AG08396 (cell line): ENCODE measurements at places on chromosomes 13 and 19.

- peak; percentile 64 for DNase-seq
Measured at GRCh38 chr13:50357586-50358118, 342.4 kb downstream of the KCNRG start.

DNA sequence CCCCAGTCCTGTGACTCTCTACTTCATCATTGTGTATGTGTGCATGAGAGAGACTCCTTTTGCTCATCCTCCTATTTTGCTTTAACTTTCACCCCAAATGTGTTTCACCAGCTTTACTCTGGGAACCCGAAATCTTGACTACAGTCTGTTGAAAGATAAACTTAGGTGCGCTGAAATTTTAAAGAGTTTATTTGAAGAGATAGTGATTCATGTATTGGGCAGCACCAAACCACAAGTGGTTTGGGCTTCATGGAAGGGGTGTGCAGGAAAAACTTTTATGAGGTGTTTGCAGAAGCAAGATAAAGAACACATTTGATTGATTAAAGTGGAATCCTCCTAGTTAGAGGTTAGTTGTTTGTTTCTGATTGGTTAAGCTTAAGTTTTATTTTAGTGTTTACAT, 50.8 kb upstream of the RFC3 start:
- no peak for DNase-seq

GRCh38 chr13:44755872-44756271, 179.7 kb upstream of the TSC22D1 start:
- DNase-seq, result peak; percentile 30

GRCh38 chr19:47494729-47495128, 10.7 kb upstream of the KPTN start:
- no peak for DNase-seq

- no peak for DNase-seq
Measured at GRCh38 chr13:83731113-83731512, 151.2 kb downstream of the SLITRK1 start.

GRCh38 chr19:44588771-44589112, 24.6 kb upstream of the IGSF23 start:
- DNase-seq, result no peak

DNA sequence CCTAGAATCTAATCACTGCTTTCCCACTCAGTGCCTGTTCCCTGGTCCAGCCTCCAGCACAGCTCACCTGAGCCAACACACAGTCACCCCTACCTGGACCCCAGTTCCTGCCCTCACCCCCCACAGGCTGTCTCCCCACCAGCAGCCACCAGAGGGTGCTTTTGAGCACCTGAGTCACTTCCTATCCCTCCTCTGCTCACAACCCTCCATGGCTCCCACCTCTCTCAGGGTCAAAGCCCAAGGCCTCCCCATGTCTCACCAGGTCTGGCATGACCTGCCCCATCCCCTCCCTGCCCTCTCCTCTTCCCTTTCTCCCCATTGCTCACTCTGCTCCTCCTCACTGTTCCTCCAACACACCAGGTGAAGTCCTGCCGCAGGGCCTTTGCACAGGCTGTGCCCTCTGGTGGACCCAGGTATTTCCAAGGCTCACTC, 7.1 kb upstream of the DPP9 start:
- DNase-seq, result no peak

GRCh38 chr19:50797781-50798658, 7.8 kb downstream of the ACP4 start:
- no peak for DNase-seq

GRCh38 chr13:92573467-92574057, 653.0 kb upstream of the GPC6 start:
- DNase-seq, result no peak

- DNase-seq, result no peak
Measured at GRCh38 chr19:29559743-29560142, 33.9 kb downstream of the VSTM2B start.

DNA sequence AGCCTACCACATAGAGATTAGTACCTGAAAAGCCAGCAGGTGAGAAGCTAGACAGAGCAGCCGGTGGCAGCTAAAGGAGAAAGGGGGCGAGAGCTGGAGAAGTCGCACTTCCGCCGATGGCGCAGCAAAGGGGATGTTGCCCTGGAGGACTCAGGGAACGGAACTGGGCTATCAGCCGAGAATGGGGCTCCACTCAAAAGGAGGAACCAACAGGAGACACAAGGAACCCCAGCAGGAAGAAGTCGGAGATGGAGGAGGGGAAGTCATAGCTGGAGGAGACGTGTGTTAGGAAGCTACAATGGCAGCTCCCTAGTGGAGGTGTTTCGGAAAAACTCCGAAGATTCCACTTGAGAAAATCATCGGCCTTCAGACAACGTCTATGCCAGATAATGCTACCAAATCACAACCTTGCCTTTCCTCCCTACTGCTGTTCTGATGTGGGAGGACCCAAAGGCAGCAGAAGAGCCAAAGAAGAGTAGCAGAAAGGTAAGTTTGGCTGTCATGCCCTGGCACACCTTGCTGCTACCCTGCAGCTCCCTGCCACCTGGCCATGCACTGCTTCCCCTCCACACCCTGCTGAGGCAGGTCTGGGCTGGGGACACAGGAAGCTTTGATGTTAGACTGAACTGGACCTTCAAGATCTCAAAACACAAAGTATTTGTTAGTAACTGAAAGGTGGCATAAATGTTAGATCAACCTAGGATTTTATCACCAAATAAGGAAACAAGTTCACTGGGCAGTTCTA, 127.9 kb downstream of the DLEU7 start:
- DNase-seq, result no peak

- DNase-seq, result no peak
Measured at GRCh38 chr19:21133633-21134032, 8.2 kb upstream of the ZNF431 start.

GRCh38 chr13:97017322-97017721, 23.0 kb upstream of the OXGR1 start:
- DNase-seq, result no peak

DNA sequence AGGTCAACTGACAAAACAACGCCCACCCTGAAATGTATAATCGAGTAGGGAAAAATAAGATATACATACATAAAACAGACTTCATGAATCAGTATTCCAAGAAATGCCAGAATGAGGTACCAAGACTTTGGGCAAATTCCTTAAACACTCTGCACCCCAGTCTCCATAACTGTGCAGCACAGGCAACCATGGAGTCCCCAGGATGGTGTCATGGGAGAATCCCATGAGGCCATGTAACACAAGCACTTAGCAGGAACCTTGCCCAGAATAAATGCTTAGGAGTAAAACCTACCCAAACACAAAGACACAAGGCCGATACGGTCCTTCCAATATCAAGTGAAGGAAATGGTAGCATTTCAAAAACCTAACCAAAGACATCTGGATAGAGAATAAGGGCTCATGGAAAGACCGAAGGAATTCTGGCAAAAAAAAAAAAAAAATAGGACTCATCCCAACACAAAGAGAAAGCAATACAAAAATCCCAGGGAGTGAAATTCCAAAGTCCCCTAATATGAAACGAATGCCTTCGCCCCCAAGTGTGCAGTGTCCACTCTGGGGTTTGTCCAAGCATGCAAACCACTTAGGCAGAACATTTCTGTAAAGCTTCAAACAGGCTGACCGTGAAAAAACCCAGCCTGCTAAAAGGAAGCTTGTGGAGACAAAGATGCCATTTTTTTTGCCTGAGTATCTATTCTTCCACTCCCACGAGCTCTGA, 11.1 kb downstream of the ZC3H4 start:
- DNase-seq, result no peak

- DNase-seq, result no peak
Measured at GRCh38 chr13:78430166-78430791, 173.1 kb downstream of the POU4F1 start.

- no peak for DNase-seq
Measured at GRCh38 chr13:111372651-111373425, 52.4 kb downstream of the TEX29 start.

- no peak for DNase-seq
Measured at GRCh38 chr13:73778242-73778864, 355.9 kb downstream of the KLF12 start.

GRCh38 chr19:50489461-50490011, 12.9 kb upstream of the GARIN5A start:
- DNase-seq, result no peak

GRCh38 chr13:41188584-41188983, 5.8 kb downstream of the KBTBD7 start:
- DNase-seq, result no peak

DNA sequence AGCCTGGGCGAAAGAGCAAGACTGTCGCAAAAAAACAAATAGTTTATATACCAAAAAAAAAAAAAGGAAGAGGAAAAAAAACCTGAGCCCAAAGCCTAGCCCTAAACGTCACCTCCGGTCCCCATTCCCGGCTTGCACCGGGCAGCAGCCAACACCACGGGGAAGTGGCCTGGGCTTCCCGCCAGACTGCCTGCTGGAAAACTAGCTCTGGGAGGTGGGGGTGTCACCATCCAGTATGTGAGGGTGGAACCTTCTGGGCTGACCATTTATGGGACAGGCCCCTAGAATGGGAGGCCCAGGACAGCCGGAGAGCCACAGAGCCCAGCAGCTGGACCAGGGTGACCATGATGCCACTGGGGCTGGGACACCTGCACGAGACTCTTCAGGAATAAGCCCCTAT, 37.3 kb downstream of the IL12RB1 start:
- peak; percentile 55 for DNase-seq

GRCh38 chr13:46686171-46686570, 110.8 kb downstream of the ESD start:
- no peak for DNase-seq

DNA sequence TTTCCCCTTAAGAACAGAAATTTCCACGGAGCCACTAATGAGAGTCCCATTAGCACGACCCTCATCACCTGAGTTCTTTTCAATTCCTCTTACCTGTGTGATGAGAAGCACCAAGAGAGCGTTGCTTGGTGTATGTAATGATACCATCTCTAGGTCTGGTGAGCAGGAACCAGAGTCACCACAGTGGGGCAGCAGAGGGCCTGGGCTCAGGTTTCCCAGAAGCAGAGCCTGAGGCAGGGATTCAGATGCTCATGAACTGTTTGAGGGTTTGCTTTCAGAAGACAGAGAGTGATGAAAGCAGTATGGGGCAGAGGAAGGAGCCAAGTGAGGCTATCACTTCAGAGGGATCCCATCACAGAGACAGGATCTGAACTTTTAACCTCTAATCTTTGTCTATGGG, 3.1 kb upstream of the PTPRH start:
- DNase-seq, result no peak

- DNase-seq, result no peak
Measured at GRCh38 chr13:93147298-93147645, 79.3 kb upstream of the GPC6 start.

GRCh38 chr13:76647550-76647949, 238.7 kb downstream of the KCTD12 start:
- DNase-seq, result no peak

DNA sequence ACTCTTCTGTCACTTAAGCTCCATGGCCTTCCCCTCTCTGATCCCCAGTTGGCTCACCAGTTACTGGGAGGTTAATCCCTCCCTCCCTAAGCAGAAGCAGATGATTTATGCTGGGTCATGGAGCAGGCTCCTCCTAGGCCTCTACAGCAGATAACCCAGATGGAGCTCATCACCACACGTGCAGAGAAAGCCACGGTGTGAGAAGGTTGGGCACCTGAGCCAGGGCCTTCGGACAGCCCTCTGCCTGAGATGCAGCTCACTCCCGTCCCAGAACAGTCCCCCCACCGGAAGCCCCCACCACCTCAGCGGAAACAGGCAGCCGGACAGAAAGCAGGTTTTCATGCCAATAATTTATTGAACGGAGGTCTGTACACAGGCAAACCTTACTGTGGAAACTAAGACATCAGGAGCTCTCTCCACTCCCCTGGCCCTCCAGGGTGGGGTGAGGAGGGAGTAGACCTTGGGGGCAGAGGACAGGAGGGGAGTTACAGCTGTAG, 9.8 kb downstream of the ZNF526 start:
- peak; percentile 48 for DNase-seq

DNA sequence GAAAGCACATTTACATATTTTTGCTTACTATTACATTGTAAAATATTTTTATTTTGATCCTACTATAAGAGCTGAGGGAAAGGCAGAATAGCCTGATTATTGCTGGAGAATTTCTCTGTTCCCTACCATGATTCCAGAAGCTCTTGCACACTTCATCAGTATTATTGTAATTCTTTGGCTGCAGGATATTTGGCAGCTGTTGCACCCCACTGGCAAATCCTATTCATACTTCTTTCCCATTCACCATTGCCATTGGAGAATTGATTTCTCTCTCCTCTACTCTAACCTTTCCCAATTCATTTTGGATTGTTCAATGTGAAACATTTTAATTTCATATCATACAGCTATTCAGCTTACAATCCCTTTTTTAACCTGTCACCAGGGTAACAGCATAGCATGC, 238.0 kb downstream of the GGACT start:
- no peak for DNase-seq

- DNase-seq, result no peak
Measured at GRCh38 chr19:41595890-41596280, 19.9 kb downstream of the CEACAM21 start.

DNA sequence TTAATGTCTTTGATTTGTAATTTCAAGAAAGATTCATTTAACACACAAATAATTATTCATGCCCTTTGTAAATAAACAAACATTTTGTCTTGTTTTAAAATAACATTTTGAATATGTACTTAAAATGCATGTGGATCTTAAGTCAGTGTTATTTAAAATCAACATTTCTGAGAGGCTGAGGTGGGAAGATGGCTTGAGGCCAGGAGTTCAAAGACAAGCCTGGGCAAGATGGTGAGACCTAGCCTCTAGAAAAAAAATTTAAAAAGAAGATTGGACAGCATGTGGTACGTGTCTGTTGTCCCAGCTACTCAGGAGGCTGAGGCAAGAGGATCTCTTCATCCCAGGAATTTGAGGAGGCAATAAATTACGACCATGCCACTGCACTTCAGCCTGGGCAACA, 1268.2 kb downstream of the SLITRK1 start:
- DNase-seq, result no peak

GRCh38 chr19:53424968-53425597, 6.7 kb upstream of the ZNF761 start:
- DNase-seq, result peak; percentile 74

DNA sequence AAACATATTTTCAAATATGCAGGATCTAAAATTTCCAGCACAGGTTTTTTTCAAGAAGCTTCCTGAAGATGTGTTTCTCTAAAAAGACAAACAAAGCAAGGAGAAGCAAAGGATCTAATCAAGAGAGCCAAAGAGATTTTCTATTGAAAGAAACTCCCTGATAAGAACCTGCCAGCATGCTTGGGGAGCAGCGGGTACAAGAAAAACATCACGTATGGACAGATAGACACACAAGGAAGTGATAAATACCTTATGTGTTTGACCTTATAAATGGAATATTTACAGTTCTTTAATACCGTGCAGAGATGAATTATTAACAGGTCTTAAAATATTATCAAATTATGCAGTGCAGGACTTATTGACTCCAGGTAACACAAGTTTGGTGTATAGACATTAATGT, 562.1 kb downstream of the DACH1 start:
- DNase-seq, result no peak

- no peak for DNase-seq
Measured at GRCh38 chr13:57568865-57569264, 62.7 kb upstream of the PCDH17 start.

DNA sequence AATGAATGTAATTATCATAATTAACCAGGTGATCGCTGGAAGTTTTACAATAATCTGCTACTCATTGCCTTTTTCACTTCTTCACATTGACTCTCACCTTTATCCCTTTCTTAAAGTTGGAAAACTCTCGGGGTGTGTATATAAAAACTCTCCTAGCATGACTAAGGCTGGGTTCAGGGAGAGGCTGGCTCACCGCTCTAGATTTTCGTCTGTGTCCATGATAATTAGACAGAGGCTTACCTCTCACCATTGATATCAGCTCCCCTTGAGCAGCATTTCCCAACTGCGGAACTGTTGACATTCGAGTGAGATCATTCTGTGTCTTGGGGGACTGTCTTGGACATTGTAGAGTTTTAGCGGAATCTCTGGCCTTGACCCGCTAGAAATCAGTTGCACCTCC, 39.4 kb downstream of the NFIX start:
- DNase-seq, result no peak
